Epithelial cell of prostate (primary cell): ENCODE measurements at places on chromosomes 12 and 14.

- DNase-seq = no peak
Observed at GRCh38 chr12:80271780-80272179, 172.3 kb upstream of the PTPRQ start.

DNA sequence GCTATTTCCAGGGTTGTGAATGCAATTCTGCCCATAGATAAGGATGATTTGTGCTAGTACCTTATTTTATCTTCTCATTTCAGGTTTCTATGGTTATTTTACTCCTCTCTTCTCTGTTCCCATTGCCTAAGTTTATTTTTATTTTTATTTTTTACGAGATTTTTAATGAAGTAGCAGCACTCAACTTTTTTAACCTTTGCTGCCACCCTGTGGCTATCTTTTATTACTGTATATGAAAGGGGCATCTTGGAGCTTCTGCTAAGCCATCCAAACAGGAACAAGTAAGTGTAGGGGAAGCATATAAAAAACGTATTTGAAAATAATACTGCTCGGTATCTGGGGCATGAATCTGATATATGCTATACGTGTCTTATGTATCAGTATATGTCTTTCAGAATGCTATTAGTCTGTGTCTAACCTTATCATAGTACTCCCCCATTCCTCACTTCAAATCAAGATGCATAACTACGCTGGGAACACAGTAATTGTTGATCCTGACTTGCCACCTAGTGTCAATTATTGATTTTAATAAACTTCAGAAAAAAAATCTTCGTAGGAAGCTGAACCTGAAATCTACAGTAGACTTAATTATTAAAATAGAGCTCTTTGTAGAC is 60.3 kb downstream of the KLRG1 start:
- no peak for DNase-seq

GRCh38 chr14:85573406-85573805 is 43.5 kb downstream of the FLRT2 start:
- no peak for DNase-seq

- no peak for DNase-seq
Observed at GRCh38 chr14:106633721-106634120, 1107.3 kb downstream of the TMEM121 start.

GRCh38 chr14:61573748-61574513 is 121.4 kb upstream of the HIF1A start:
- DNase-seq = no peak

GRCh38 chr12:76919383-76920171 is 40.8 kb upstream of the CSRP2 start:
- DNase-seq = no peak

- no peak for DNase-seq
Observed at GRCh38 chr12:15522574-15523187, 200.4 kb downstream of the PTPRO start.

DNA sequence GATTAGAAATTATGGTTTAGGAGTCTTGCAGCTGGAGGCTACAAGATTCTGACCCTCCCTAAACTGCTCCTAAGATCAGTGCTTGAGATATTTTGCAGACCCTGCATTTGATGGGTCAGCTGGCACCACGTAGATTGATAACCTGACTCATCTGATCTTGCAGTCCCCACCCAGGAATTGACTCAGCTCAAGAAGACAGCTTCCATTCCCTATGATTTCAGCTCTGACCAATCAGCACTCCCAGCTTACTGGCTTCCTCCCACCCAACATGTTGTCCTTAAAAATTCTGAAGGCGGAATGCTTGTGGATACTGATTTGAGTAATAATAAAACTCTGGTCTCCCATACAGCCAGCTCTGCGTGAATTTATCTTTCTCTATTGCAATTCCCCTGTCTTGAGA is 23.2 kb upstream of the MTHFD1 start:
- no peak for DNase-seq

DNA sequence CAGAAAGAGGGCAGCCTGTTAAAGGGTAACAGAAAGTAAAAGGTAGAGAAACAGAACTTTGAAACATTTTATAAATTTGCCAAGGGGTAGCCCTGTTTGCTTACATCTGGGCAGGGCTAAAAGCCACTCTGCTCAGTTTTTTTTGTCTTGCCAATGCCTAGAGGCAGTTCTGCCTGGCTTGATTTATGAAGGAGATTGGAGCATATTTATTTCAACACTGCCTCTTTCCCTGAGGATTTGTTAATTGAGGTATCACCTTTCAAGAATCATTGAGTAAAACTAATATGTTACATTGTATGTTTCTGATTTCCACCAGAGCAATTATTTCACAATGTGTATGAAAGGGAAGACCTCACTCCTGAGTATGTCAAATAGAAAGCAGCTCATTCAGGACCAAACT is 160.8 kb downstream of the GXYLT1 start:
- DNase-seq = no peak

DNA sequence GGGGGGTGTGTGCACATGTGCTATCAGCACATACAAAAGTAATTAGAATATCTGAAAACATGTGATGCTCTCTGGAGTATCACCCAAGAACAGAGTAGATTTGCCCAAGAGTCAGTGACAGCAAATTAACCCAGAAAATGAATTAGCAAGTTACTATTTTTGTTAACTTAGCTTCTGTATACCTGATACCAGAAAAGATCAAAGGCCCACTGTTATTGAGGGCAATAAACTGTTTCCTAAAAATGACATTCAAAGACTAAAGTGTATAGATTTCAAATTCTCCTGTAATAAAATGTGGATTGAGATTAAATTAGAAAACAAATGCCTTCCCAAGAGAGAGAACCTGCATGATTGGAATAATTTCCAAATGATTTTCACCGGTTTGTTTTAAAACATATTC is 184.7 kb downstream of the MED13L start:
- DNase-seq = no peak

DNA sequence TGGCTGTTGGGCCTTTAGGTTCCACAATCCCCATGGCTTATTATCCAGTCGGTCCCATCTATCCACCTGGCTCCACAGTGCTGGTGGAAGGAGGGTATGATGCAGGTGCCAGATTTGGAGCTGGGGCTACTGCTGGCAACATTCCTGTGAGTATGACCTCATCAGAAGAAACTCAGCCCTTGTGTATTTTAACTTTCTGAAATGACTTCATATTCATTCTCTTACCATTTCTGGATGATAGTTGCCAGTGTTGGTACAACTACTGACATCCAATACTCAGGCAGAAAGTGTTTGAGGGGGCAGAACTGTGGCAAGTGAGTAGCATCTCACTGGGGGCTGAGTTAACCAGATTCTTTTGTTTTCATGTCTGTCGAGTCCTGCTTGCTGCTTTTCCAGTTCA is 2.3 kb downstream of the DAZAP2 start:
- no peak for DNase-seq

DNA sequence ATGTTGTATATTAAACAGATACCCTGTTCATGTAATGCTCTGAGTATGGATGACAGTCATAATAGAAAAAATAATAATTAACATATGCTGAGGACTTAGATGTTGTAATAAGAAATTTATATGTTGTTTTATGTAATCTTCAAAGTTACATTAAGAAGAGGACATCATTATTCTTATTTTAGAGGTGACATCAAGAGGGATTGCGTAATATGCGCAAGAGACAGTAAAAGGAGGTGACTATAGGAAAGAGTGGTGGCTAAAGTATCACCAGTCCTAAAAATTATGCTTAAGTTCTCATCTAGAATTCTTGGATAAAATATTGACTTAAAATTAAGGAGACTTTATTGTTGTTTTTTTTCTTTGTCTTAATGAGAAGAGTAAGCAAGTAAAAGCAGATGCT is 323.9 kb downstream of the KCNC2 start:
- DNase-seq = no peak

GRCh38 chr12:44930972-44931600 is 55.0 kb upstream of the NELL2 start:
- peak; percentile 18 for DNase-seq

DNA sequence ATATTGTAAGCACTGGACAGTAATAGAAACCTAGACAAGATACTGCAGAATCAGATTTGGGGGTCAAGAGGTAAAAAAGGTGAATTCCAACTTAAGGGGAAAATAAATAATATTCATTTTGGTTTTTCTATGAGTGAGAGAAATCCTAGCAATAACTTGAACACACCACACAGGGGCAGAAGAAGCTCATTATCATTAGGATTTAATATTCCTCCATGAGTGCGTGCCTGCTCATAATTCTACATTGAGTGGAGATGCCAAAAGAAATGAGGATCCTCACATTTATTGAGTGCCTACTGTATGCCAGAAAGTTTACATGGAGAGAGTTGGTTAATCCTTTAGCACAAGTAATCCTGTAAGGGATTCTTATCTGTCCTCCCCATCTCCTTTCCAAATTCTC is 40.5 kb upstream of the C14orf132 start:
- no peak for DNase-seq

DNA sequence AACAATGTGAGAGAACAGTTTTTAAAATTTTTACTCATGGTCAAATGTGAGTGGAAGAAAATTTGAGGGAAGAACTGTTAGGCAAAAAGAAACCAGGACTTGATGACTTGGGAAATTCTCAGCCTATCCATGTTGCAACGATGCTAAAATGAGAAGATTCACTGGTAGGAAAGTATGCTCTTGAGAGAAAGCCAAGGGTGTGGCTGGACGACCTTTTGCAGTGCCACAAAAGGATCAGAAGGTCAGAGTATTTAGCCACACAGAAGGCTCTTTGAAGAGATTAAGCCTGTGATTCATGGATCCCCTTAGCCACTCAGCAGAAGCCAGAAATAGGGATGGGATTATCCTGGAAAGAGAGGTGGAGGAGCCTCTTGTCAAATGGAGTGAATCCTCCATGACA is 336.8 kb downstream of the LRIG3 start:
- DNase-seq = no peak

DNA sequence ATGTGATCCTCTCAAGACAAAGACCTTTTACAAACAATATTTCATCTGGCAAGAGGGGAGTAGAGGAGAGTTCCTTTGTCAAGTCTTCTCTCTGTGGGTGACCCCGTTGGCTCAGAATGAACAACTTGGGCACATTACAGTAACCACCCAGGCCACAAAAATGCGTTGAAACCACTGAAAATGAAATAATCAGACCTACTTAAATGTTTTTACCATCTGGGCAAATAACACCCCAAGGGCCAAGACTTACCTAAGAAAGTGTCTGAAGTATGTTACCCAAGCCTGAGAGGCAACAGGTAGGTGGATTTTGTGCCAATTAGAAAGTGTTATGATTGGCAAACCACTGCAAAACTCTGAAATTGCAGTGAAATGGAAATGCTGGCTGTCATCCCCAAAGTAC is 1.3 kb downstream of the TC2N start:
- no peak for DNase-seq

DNA sequence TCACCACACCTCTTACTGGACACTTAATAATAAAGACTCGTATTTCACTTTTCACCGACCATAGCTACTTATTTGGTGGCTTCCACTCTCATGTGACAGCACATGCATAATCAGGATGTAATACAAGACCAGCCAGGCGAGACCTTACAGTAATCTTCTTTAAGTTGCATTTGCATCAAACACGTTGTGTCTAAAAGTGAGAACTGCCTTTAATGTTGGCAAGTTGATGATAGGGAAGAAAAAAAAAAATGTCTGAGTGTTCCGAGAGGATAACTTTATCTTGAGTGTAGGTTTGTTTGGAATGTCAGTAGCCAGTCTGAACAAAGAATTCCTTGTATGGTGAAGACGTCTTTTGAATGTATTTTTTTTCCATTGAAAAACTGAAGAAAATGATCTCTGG is 440.4 kb downstream of the ADAMTS20 start:
- DNase-seq = no peak

DNA sequence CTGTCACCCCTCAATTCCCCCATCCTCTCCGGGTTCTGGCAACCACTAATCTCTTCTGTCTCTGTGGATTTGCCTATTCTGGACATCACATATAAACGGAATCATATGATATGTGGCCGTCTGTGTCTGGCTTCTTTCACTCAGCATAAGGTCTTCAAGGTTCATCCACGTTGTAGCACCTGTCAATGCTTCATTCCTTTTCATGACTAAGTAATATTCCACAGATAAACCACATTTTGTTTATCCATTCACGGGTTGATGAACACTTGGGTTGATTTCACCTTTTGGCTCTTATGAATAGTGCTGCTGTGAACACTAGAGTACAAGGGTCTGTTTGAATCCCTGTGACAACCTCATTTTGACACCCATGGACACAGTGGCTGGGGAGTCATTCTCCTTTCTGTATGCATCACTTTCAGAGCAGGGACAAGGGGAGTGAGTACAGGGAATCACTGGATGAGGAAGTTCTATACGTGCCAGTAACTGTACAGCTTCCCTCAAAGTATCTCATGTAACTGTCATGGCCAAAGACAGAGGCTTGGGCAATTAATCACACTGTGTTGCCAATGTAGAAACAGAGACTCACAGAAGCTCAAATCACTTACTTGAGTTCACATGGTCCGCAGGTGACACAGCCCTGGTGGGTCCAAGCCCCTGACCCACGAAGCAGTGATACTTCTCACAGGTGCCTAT is 10.9 kb upstream of the TESC start:
- DNase-seq = no peak

- DNase-seq = no peak
Observed at GRCh38 chr12:86456776-86457175, 200.6 kb upstream of the MGAT4C start.

- no peak for DNase-seq
Observed at GRCh38 chr12:128180166-128180565, 86.8 kb upstream of the TMEM132C start.

- no peak for DNase-seq
Observed at GRCh38 chr12:22325218-22325617, 9.3 kb downstream of the ST8SIA1 start.

DNA sequence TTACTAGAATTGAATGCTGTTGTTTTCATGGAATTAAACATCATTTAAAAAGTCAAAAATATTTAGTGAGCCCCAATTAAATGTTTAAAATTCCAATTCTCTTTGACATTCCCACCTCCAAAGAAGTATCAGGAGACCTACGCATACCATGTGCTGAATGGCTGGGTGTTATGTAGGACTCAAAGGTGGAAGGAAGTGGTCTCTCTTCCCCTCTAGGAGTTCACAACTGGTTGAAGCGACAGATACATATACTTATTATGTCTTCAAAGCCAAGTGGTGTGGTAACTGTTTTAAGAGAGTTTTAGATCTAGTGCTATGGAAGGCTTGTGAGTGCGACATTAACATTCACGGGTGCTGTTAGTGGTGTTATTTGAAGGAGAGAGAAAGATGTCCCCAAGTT is 464.0 kb downstream of the ATP23 start:
- no peak for DNase-seq

DNA sequence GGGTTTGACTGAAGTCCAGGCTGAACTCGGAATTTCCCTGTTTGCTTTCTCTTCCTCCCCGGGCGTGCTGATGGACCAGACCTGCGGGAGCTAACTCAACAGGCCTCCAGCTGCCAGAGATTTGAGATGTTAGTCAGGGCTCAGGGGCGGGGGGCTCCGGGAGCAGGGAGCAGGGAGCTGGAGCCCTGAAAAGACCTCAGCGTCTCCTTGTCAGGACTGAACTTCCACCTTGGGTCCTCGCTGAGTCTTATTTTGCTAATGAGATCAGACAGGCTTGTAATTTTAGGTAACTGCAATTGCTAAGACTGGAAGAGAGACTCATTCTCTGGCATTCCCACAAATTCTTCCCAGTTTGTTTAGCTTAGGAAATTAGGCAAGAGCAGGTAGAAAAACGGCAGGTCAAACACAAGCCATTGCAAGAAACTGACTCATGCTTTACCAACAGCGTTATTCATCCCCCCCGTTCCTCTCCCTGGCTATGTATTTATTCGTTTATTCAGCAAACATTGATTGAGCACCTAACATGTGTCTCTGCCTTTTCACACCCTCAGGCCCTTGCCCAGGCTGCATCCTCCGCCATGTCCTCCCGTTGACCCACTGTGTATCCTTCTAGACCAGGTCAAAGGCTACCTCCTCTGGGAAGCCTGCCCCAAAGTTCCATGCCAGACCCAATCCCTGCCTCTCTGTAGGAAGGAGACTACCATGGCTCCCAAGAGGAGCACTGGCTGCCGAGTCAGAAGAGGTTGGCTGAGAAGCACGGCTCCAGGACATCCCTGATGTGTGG is 80.4 kb upstream of the DIO3 start:
- DNase-seq = peak; percentile 79
